ENCODE measurements at places on chromosomes 2 and 18.

GRCh38 chr2:235776531-235776930, 282.7 kb downstream of the AGAP1 start:
- DNase-seq: no peak

DNA sequence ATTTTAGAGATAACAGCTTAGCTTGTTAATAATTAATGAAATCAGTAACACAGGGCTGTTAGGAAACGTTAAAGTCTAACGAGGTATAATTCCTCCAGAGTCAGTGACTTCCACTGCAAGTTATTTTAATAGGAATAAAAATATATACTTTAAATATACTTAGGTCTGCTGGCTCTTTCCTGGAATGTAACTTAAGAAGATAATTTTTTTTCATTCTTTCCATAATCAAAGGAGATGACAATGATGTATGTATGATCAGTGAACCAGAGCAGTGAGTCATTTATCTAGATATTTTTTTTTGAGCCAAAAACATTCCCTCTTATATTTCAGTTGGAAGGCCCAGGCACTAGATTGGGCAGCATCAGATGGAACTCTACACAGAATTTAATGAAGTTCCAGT, 104.2 kb upstream of the LYPD1 start:
- no peak for DNase-seq

- DNase-seq: no peak
Measured at GRCh38 chr18:48393776-48394175, 15.4 kb downstream of the ZBTB7C start.

- no peak for DNase-seq
Measured at GRCh38 chr2:23691106-23691470, 235.8 kb downstream of the ATAD2B start.

DNA sequence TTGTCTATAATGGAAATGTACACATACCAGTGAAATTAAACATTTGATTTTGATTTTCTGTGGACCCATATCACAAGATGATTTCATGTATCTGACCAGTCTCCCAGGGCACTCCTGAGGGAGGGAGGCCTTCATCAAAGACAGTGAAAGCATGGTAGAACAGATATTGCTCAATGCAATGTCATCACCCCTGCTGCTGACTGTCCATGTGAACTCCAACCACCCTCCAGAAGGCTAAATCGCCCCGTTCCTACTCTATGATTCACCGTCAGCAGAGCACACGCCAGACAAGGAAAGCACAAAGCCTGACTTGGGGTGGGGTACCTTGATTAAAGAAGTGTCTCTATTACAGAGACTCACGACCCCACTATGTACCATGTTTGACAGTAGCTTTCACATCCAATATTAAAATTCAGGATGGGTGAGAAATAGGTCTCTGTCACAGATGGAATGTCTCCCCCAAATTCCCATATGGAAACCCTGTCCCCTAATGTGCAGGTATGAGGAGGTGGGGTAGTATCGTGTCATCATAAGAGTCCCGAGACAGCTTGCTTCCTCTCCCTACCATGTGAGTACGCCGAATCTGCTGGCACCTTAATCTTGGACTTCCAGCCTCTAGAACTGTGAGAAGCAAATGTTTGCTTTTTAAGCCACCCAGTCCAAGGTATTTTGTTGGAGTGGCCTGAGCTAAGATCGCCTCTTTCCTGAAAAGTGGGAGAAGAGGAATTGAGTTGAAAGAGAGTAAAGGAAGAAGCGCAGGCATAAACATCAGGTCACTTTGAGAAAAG, 42.4 kb downstream of the CYB5A start:
- DNase-seq: no peak

Measured in head of caudate nucleus (tissue), 42 donors.